ENCODE measurements at places on chromosomes 13 and 19. TPM values are rescaled to one million over a fixed set of nuclear protein-coding genes. Genes with fewer than 3 reads are reported as not detected.

DNA sequence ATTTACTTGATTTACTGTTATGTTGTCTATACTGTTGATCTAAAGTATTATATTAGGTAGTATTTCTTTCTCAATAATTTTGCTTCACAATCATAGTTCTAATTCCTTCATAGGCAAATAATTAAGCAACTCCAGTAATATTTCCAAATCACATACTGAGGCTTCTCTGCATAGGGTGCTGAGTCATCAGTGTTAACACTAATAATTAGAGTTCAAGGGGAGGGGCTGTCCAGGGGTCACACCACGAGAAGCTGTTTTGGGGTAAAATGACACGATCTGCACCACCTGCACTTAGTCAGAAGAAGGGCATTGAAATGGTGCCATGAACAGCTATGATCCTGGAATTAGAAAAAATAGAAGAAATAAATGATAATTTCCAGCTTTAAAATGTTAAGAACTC lies 1230.9 kb upstream of the SLC10A2 start:
- no peak for DNase-seq

- no peak for DNase-seq
Observed at GRCh38 chr19:3136684-3137055, 837 bp downstream of the GNA15 start.

DNA sequence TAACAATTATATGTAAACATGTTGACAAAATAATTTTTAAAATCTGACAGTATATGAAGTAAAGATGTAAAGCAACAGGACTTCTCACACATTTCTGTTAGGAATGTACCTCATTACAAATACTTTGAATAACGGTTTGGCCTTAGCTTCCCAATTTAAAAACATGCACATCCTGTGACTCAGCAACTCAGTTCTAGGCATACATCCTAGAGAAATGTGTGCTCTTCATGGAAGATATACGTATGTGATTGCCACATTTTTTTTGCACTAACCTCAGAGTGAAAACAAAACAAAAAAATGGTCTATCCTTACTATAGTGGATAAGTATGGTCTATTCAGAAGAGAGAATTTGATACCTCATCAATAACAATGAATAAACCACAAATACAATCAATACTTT lies 314.6 kb downstream of the LIG4 start:
- no peak for DNase-seq

DNA sequence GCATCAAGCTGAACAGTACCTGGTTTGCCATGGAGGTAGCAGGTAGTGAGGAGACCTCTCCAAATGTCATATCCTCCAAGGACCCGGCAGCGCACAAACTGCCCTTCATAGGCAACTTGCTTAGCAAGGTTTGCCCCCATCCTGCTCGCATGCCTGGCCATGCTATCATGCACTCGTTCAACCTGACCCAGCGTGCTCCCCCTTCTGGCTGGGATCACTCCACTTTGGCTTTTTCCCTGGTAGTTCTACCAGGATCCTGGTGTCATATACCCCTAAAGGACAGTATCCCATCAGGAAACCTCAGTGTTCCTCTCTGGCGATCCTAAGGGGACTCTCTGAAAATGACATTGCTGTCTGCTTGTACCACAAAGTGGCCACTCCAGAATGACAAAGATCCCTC lies 38.6 kb upstream of the ZNF30 start:
- DNase-seq: no peak

GRCh38 chr19:56841193-56841543 lies 642 bp upstream of the PEG3 start:
- DNase-seq: peak; percentile 14

DNA sequence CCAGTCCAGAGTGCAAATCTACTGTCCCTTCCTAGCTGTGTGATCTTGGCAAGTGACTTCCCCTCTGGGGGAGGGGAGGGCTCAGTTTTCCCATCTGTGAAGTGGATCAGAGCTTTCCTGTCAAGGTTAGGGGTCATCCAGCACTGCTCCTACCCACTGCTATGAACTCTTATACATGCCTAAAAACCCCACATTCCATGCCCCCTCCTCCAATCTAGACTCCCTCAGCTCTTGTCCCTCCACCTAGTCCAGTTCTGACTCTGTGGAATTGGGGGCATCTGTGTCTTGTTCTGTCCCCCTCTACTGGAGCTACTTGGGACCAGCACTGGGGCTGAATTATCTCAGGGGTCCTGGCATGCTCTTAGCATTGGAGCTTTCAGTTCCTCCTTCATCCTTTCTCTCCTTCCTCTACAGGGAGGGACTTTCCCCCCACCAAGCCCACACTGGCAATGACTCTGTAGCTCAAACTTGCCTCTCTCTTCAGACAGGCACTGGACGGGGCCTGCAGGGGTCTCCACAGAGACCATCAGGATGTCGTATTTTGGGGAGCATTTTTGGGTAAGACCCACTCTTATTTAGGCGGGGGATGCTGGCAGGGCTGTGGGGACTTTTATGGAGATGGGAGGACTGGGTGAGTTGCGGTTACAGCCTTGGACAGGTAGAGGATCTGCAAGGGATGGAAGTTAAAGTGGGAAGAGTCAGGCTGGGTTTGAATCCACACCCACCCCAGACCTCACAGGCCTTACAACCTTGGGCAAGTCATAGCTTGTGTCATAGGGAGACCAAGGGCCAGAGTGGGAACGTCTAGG lies 3.6 kb downstream of the FCHO1 start:
- no peak for DNase-seq

- DNase-seq: peak; percentile 94
Observed at GRCh38 chr19:50657712-50658440, 8.6 kb downstream of the C19orf81 start.

- no peak for DNase-seq
Observed at GRCh38 chr13:108214441-108215271, 680 bp downstream of the LIG4 start.

DNA sequence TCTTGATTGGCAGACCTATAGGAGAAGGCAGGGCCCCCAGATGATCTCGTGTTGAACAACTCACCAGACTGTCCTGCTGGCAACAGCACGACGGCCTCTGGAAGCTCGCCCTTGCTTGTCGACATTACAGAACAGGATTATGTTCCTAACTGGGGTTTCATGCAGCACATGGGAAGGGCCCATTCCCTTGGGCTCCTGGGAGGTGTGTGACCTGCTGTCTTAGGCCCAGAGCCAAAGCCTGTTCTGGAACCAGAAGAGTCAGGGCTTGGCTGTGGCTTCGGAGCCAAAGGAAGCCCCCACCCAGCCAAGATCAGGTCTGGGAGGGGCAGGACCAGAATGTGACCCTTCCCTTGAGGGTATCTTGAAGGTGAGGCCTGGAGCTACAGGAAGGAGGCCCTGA lies 36.9 kb downstream of the RGCC start:
- DNase-seq: no peak

DNA sequence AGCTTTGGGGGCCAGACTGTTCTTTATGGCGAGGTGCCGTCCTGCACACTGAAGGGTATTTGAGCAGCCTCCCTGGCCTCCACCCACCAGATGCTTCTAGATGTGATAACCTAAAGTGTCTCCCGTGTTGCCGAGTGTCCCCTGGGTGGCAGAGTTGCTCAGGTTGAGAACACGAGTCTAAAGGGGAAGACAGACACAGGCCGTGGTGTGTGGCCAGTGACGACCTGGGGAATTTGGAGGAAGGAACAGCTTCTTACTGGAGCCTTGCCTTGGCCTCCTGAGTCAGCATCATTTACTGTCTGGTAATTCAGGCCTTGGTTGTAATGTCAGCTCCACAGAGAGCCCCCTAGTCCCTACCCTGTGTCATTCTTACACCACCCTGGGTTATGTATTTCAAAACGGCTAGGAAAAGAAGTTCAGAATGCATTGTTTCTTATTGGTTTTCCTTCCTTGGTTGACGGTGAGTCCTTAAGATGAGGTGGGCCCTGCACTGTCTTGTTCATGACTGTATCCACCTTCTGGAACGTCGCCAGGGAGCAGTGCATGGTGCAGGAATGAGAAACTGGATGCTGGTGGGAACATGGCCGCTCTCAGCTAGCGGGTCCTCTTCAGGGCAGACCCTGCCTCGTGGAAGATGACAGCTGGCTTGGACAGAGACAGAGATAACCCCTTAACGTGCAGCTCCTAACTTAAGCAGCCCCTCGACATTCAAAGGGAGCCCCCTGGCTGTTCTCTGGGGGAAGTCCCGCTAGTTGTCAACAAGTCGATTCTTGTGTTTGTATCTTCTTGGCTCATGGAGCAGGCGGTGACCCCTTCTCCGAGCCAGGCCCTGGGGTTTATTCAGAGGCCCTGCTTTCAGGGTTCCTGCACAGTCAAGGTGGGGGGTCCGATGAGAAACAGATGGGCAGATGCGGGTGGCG lies 7.2 kb downstream of the SIN3B start:
- no peak for DNase-seq

- no peak for DNase-seq
Observed at GRCh38 chr19:28594737-28595136, 618.2 kb downstream of the UQCRFS1 start.

DNA sequence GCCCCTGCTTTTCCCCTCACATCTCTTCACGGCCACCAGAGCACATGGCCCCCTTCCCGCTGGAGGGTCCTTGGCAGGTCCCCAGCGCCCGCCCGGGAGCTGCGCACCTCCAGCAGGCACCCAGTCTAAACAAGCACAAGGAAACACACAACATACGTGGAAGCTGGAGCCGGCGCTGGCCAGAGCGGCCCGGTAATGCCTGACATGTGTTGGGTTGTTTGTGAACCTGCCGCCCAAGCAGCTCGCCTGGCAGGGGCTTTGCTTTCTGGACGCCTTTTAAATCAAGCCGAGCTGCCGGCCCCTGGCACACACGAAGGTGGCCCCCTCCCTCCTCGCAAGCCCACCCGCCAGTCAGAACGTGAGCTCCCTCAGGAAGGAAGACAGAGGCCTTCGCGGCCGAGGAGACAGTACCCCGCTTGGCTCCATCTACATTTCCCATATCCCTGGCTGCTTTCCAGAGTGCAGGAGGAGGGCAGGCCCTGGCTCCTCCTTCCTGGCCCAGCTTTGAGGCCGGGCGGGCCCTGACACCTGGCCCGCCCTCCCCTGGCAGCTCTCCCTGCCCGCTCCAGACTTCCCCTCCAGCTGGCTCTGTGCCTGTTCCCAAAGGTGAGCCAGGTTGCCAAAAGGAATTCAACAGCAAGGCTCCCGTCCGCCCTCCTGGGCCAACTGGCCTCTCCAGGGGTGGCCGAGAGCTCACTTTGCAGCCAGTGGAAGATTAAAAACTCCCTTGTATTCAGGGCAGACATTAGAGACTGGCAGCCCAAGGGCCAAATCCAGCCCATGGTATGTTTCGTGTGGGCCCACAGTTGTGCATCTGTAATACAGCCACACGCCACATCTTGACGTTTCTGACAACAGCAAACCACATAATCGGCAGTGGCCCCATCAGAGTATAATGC lies 28.7 kb downstream of the COMP start:
- no peak for DNase-seq

GRCh38 chr13:44219577-44220548 lies 153.8 kb upstream of the SERP2 start:
- DNase-seq: no peak

DNA sequence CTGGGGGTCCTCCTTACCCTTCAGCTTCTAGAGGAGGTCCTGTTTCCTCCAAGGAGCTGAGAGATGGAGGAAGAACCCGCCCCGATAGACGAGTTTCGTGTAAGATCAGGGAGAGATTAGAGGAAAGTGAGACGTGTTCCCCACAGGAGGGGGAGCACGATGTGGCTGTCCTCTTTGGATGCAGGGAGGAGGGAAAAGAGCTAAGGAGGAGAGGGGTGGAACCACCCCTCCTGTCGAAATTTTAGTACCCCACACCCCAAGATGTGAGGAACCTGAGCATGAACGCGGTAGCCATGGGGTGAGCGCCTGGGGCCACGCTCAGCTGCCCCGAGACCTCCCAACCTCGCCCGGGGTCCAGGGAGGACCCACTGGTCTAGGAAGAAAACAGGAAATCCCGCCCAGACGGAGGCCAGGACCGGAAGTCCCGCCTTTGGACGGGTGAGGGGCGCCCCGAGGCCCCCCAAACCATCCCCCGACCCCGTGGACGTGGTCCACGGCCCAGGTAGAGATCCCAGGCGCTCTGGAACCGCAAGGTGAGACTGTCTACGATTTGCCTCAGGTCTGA lies 1.2 kb downstream of the AKT1S1 start:
- DNase-seq: no peak

DNA sequence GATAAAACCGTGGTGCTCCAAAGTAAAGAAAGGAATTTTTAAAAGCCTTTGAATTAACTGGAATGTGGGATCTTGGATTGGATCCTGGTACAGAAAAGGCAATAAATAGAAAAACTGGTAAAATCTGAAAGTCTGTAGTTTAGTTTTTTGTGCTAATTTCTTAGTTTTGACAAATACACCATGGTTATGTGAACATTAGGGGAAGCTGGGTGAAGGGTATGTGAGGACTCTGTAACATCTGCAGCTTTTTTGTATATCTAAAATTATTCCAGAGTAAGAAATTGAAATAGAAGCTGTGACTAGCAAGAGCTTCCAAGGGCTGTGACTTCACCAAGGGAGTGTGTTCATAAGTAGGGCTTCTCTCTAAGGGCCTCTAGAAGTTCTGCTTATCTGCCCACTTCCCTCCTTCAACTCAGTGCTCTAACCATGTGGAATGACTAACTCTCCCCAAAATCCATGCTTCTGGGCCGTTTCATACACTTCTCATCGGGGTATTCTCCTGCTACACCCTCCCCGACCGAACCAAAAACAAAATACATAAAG lies 26.5 kb downstream of the ARHGAP35 start:
- no peak for DNase-seq

DNA sequence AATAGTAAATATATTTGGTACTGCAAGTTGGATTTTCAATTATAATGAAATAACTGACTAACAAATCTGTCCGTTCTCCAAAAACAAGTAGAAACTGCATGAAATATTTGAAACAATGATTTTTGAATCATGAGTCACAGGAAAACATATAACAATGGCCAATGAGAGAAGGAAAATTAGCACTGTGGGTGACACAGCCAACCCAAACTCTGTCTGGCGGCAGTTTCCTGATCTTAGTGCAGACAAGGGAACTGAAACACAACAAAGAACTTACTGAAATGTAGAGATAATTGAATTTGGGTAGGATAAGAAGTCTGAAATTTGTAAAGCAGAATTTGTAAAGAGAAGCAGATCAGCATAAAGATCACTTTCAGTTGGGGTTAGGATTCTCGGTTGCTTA lies 2743.3 kb upstream of the PCDH20 start:
- DNase-seq: no peak

The SELENOV gene
- 5.1 TPM for polyA plus RNA-seq

The CARS2 gene
- polyA plus RNA-seq: 47.9 TPM

The ZNF221 gene
- 5.4 TPM for polyA plus RNA-seq

The WTIP gene
- 33.8 TPM for polyA plus RNA-seq

The ODAD3 gene
- 2.6 TPM for polyA plus RNA-seq

The KXD1 gene
- 57.7 TPM for polyA plus RNA-seq

The CEACAM1 gene
- polyA plus RNA-seq: 2.8 TPM
